NCI-H2081 (cell line): ENCODE measurements at places on chromosomes 5 and 9.

GRCh38 chr5:38468978-38469706, 87.3 kb downstream of the LIFR start:
- no peak for DNase-seq

- DNase-seq, result no peak
Observed at GRCh38 chr5:29077451-29077850, 2039.1 kb upstream of the CDH9 start.

GRCh38 chr5:169548315-169548714, 35.3 kb upstream of the SPDL1 start:
- DNase-seq, result no peak

- DNase-seq, result no peak
Observed at GRCh38 chr5:122703203-122703602, 71.7 kb upstream of the SNX2 start.

GRCh38 chr5:58543723-58544122, 39.2 kb upstream of the RAB3C start:
- no peak for DNase-seq

DNA sequence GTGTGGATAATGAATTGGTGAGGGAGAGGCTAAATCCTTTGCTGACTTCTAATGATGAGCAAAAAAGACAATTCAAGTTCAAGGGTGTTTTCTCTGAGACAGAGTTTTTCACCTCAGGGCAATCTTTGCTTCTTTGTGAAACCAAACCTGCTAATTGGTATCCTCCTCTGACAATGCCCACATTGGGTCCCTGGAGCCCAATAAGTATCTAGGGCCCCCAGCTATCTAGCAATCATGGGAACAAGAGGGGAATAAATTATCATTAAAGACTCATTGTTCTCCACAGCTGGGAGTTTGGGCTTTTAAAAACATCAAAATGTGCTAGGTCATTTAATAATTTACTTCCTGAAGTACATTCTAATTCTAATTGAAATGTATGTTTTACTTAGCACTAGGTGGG, 227.3 kb downstream of the TMEM167A start:
- peak; percentile 45 for DNase-seq

- DNase-seq, result no peak
Observed at GRCh38 chr9:88243736-88244135, 105.5 kb upstream of the SPATA31C2 start.

DNA sequence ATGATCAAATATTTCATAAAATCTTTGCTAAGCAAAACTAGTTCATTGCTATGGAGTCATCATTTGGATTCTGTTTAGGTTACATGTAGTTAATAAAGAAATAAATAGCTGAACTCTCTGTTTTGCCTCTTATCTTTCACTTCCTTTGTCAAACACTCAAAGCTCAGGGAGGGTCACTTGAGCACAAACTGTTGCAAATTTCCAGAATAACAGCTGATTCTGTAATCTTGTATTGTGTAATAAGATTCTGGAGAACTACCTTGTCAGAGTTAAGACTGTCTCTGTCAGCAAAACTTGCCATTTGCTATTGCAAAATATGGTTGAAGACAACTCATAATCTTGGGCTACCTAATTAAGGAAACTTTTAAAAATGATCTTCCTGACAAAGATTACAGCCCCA, 182.0 kb upstream of the MOCS2 start:
- no peak for DNase-seq

GRCh38 chr9:117992006-117992405, 287.8 kb downstream of the TLR4 start:
- DNase-seq, result peak; percentile 88

DNA sequence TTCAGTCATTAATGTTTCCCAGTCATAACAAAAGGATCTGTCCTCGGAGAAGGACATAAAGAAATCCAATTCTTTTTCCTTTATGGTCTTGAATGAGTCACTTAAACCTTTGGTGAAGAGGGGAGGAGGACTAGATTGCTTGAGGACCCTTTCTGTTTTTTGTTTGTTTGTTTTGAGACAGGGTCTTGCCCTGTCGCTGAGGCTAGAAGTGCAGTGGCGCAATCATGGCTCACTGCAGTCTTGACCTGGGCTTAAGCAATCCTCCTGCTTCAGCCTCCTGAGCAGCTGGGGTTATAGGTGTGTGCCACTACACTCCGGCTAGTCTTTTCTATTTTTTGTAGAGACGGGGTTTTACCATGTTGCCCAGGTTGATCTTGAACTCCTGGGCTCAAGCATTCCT, 12.3 kb downstream of the TIGD6 start:
- no peak for DNase-seq

- DNase-seq, result no peak
Observed at GRCh38 chr5:148913985-148914431, 87.6 kb downstream of the ADRB2 start.

DNA sequence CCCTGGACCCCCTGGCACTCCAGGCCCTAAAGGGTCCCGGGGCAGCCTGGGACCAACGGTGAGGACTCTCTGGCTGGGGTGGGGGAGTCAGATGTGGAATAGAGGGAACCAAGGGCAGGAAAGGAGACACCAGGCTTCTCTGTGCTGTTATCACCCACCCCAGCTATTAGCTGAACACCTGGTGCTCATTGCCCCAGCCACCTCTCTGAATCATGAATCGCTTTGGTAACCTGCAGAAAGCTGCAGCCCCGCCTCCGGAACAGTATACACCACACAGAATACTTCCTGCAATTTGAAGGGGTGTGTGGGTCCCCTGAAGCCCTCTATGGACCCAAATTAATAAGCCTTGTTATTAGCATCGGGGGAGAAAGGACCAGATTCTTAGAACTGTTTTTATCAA, 40.4 kb upstream of the ORM1 start:
- DNase-seq, result no peak

DNA sequence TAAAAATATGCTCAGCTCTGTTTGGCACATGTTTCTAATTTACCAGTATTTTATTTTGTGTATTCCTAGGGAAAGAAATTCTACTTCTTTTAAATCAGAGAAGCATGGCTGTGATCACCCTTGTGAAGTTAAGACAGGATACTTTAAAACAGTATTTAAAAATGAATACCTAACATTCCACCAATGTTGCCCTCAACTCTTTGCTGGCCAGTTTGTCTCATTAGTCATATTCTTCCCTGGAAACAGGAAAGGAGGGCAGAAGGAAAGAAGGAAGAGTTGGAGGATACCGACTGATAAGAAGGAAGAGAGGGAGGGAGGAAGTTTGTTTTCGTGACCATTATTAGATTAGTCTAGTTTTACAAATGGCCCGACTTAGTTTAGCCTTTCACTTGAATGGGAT, 137.4 kb downstream of the PLK2 start:
- no peak for DNase-seq

GRCh38 chr9:127567730-127568617, 44.1 kb upstream of the STXBP1 start:
- DNase-seq, result no peak

GRCh38 chr9:124694414-124695279, 76.5 kb downstream of the NR6A1 start:
- no peak for DNase-seq

DNA sequence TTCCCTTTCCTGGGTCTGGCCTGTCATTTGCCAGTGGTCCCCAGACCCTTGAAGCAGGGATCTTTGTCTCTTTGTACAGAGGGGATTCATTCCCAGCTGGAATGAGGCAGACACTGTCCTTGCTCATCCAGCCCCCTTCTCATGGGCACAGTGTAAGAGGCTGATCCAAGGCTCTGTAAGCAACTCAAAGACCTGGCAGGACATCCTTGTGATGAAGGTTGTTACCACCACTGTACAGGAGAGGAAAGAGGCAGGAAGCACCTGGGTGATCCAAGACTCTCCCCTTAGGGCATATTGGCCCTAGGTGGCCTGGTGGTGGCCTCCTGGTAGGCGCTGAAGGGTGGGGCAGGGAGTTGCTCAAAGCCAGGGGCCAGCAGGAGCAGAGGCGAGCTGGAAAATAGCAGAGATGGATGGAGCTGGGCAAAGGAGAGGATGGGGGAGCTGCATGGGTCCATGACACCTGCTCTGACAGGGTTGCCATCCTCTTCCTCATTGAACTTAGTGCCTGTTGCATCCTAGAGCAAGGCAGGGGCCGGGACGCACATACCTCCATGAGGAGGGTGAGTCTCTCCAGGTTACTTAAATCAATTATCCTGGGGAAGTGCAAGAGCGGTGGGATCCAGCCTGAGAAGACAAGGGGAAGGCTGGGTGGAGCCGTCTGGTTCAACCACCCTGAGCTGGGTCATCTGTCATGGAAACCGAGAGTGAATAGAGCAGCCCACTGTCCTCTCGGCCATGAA, 9.8 kb upstream of the GADD45G start:
- no peak for DNase-seq

DNA sequence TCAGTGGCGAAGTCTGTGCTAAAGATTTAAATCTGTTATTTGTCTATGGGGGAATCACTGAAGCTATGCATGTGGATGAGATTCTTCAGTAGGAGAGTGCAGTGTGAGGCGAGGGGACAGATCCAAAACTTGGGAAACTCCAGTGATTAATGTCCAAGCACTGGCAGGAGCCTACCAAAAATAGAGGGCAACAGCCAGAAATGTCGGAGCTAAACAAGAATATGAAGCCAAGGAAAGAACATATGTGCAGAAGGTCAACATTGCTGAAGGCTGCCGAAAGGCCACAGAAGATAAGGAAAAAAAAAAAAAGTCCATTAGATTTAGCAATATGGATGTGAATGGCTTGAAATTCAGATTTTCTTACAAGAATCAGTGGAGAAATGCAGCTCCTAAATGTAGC, 61.8 kb downstream of the C6 start:
- no peak for DNase-seq

DNA sequence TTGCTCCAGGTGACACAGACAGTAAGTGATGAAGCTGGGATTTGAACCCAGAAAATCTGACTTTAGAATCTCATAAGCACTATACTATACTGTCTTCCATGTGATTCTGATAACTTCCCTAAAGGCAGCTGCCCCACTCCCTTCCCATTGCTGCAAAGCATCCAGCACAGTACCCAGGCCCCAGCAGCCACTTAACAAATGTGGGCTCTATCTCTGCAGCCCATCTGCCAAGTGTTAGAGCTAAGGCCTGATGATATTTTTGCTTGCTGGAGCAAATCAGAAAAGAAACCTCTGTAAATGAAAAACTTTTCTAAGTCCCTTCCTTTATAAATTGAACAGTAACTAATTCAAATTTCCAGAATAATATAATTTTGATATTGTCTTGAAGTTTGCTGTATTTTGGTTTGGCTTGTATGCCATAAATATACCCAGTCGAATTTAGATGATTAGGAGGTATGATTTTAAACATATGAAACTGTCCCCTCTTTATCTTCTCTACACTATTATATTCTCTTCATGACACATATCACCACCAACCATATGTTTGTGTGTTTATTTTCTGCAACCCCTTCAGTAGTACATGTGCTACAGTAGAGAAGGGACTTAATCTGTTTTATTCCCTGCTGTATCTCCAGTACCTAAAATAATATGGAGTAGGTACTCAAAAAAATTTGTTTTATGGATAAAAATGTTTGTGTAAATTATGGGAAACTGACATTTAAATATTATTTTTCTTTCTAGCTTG, 63.8 kb downstream of the SMIM15 start:
- no peak for DNase-seq

DNA sequence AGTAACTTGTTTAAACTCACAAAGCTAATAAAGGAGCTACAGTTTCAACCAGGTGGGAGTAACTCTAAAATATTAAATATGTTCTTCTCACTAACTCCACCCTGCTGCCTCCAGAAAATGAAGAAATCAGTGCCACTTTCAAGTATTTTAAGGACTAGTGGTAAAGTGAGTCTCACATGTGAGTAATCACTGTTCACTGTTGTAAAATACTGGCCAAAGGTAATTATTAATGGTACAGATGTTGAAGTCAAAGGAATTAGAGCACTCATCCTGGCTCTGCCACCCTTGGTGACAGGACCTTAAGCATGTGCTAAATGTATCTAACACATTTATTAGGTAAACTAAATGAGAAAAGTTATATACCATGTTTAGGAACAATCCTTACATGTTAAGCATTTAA, 430.7 kb downstream of the BRINP1 start:
- no peak for DNase-seq

DNA sequence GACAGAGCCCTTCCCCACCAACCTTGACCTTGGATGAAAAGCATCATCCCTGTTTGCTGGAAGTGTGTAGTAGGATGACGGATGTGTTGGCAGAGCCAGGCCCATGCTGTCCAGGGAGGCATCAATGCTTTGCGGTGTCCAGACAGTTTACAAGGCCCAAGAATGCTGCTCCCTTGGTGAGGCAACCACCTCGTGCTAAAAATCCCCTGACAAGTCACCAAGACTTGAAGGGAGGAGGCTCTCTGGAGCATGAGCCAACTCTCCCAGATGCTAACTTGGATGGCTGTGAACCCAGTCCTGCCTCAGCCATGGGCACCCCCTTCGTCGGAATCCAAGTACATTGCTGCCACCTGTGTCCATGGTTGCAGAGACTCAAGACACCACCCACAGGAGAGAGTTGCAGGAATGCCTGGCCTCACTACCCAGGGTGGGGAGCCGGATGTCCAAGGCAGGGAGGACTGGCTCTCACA, 9.5 kb upstream of the NKD2 start:
- DNase-seq, result no peak

GRCh38 chr9:122213589-122214413, 15.0 kb downstream of the LHX6 start:
- DNase-seq, result peak; percentile 91

- no peak for DNase-seq
Observed at GRCh38 chr5:168995024-168995423, 305.9 kb downstream of the SLIT3 start.

GRCh38 chr5:62083247-62083646, 222.8 kb upstream of the KIF2A start:
- DNase-seq, result no peak

GRCh38 chr9:9177081-9177480, 1377.5 kb upstream of the DMAC1 start:
- no peak for DNase-seq

- DNase-seq, result peak; percentile 73
Observed at GRCh38 chr9:21110708-21111576, 30.7 kb downstream of the IFNW1 start.

- DNase-seq, result no peak
Observed at GRCh38 chr9:14813336-14814248, 91.1 kb upstream of the CER1 start.

DNA sequence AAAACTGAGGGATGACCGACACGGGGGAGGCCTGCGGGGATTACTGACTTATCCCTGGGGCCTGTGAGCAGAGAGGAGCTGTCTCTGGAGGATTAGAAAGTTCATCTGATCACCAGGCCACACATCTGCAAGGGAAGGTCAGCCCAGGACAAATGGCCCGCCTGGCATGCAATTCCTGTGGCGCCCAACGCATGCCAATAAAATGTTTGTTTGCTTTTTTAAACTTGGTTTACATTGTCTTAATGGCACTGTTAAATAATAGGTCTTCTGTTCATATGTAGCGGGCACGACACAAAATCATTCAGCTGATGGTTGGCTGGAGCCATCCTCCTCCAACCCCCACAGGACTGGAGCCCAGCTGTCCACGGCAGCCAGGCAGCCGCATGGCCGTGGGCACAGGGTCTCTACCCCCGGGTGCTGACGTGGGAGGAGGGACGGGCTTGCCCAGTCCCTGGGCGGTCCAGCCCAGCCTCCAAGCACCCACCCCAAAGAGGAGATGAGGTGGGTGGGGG, 41.0 kb upstream of the SLC12A7 start:
- peak; percentile 61 for DNase-seq

DNA sequence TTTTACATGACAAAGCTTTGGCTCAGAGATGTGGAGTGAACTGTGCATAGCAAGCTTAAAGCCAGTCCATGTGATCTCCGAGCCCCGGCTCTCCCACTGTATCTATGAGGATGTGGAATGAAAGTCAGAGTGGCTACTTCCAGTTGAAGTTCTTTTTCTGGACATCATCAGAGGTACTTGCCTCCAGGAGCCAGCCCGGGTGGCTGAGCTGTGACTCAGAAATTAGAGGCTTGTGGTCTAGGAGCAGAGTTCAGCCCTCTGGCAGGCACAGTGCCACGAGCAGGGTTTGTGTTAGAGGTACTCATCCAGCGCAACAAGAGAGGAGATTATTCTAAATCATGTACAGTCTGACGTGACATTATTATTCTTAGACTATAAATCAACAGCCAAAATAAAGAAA, 322.5 kb downstream of the CDK5RAP2 start:
- peak; percentile 67 for DNase-seq
